Renal pelvis (tissue), 12 donors: ENCODE measurements at places on chromosomes 7 and 10. TPM values are rescaled to one million over a fixed set of nuclear protein-coding genes. Genes with fewer than 3 reads are reported as not detected.

- DNase-seq: no peak
These were observed 167.0 kb upstream of the CCDC6 start for GRCh38 chr10:60073397-60073780.

DNA sequence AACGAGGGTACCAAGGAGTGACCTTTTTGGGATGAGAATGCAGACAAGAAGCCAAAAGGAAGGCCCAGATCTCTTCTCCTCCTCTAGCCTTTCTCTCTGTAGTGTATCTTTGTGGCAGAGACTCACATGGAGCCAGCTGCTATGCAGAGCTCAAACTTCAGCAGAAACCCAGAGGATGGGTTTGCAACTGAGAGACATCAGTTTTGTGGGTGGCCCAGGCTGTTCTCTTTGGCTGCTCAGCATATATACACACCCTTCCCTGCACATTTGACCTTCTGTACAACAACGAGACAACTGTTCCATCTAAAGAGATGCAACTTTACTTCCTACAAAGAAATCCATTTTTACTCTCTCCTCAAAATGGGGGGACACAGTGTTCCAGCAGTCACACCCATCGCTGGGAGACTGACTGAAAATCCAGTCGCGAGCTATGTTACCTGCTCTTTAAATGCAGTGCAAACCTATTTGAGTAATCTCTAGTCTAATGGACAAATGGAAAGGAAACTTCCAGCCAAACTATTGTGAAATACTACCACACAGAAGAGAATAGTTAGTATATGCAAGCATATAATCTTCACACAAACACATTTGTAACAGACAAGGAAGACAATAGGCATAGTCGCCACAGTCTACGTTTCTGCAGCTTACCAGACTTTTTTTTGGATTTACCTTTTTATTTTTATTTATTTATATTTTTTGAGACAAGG lies 51.2 kb downstream of the GTF2I start:
- no peak for DNase-seq

DNA sequence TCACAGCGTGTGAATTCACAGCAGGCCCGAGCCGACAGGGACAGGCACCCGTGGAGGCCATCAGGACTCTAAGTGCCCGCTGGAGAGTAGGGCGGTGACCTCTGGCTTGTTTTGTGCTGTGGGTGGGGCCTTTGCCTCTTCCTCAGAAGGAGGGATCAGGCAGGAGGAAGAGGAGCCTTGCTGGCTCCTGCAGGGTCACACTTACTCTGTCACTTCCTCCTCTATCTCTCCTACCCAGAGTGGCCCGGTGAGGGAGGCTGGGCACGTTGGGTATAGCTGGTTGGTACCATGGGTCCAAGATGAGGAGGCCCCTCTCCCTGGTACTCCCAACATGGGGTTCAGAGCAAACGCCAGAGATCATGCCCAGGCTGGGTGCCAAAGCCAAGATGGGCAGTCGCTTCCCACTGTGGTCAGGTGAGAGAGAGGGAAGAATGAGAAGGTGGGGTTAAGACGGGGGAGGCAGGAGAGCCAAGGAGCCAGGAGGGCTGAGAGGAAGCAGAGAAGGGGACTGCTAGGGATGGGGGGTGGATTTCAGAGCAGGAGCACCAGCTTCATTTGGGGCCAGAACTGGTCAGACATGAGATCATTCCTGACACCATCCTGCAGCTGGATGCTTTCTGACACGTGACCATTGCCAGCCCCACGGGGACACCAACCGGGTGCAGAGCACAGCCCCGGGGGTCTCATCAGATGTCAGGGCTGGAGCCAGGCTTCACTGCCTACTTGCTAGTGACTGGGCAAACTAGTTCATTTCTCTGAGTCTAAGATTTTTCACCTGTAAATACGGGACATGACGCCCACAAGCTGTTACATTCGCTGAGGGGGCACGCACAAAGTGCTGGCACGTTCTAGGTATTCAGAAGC lies 54.8 kb upstream of the CACUL1 start:
- no peak for DNase-seq

GRCh38 chr7:157406971-157407370 lies 70.2 kb downstream of the DNAJB6 start:
- DNase-seq: no peak

GRCh38 chr10:53123311-53123710 lies 350.7 kb upstream of the MBL2 start:
- no peak for DNase-seq

DNA sequence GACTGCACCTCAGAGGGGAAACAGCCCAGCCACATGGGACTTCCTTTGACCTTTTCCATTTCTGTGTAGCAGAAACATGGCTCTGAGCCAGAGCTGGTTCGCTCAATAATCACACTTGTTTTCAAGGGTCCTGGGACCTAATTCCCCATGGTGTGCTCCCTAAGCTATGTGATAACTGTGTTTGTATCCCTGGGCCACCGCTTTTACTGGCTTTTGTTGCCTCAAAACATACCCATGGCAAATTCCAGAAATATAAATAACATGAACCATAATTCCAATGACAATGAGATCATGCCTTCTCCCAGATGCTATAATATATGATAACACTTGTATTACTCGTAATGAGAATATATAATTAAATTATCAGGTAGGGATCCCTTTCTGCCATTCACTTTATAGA lies 196.4 kb downstream of the GFRA1 start:
- no peak for DNase-seq

DNA sequence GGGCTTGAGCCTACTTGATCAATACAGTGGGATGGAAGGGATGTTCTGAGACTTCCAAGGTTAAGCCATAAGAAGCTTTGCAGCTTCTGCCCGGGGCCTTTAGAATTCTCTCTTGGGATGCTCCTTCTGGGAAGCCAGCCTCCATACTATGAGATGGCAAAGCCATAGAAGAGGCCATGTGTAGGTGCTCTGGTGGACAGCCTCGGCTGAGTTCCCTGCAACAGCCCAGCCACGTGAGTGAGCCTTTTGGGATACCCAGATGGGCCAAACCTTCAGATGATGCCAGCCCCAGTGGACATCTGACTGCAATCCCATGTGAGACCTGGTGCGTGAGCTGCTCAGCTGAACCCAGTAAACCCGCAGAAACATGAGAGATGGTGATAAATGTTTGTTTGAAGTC lies 370.6 kb downstream of the RPS24 start:
- no peak for DNase-seq

DNA sequence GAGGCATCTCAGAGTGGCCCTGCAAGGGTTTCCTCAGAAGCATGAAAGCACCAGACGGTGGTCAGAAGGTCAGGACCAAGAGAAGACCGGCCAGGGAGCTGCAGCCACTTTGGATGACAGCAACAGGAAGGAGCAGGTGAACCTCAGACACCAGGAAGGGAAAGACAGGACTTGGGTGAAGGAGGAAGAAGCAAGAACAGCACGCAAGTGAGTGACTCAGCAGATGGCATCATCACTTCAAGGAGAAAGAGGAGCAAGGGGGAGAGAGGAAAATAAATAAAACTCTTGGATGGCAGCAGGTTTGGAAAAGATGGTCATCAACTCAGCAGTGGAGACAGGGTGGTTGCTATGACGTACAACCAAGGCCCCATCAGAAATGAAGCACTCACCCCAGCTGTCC lies 31.6 kb downstream of the NCAPG2 start:
- no peak for DNase-seq

DNA sequence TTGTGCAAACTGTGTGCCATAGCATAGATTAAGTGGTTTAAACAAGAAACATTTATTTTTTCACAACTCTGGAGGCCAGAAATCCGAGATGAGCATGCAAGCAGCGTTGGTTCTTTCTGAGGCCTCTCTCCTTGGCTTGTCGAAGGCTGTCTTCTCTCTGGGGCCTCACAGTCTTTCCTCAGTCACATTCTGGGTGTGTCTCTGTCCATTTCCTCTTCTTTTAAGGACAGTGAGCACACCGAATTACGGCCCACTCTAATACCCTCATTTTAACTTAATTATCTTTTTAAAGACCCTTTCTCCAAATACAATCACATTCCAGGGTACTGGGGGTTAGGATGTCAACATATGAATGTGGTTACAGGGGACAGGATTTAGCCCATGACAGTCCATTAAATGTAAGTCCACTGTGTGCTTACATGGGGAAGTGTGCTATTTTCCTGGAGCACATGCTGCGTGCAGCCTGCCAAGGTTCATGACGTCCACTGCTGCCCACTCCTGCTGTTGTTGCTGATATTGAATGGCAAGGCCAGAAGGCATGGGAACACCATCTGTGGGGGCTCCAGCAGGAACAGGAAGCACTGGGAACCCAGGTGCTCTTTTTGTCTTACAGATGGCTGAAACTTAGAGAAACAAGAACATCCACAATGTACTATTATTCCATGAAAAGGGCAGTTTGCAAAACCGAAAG lies 365.5 kb downstream of the GALNT17 start:
- no peak for DNase-seq

GRCh38 chr7:8561449-8561848 lies 128.0 kb downstream of the NXPH1 start:
- DNase-seq: no peak

The OPN4 gene
- polyA plus RNA-seq: not detected

The MDFIC gene
- 26.9 TPM for polyA plus RNA-seq

The SEMA4G gene
- polyA plus RNA-seq: 61.7 TPM
